ENCODE measurements at places on chromosomes 16 and 17.

GRCh38 chr16:54511222-54511731, 224.7 kb upstream of the IRX3 start:
- peak; percentile 88 for DNase-seq

DNA sequence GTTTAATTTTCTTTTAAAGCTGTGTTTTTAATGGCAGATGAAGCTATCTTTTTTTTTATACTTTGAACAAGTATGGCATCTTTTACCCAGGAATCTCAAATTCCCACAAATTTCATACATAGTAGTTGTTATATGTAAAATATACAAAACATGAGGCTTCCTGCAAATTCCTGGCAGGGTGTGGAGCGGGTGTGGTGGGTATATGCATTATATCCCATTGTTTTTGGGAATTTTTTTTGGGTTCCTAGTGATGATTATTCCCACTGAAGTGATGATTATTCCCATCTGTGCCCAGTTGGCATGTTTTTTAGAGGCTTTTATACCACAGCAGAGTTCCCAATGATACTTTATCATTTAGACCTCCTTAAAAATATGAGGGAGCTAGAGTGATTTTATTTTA, 320.4 kb downstream of the ZFHX3 start:
- no peak for DNase-seq

DNA sequence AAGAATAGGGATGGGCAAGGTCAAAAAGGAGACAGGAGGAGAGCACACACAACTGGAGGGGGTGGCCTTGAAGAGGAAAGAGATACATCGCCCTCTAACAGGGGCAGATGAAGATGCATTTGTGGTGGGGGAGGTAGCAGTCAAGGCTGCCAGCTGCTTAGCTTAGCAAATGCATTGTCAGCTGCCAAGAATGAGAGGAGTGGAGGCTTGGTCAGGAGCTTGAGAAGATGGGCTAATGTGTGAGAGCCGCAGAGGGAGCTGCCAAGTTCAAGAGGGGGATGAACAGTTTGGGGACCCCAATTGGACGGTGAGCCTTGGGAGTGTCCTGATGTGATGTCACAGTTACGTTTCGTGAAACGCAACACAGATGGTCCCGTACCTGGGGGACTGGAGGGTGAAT, 28.9 kb upstream of the GNA13 start:
- DNase-seq = no peak

DNA sequence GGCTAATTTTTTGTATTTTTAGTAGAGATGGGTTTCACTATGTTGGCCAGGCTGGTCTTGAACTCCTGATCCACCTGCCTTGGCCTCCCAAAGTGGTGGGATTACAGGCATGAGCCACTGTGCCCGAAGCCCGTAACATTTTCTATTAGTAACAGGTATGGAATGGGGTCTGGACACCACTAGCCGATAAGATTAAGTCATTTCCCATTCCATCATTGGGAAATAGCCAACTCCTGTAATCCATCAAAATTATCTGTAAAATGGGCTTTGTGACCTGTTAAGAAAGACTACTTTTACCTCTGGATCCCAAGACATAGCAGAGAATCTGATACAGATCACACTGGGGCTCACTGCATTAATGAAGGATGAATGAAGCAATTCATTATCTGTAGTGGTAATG, 3.9 kb upstream of the LUC7L3 start:
- no peak for DNase-seq

DNA sequence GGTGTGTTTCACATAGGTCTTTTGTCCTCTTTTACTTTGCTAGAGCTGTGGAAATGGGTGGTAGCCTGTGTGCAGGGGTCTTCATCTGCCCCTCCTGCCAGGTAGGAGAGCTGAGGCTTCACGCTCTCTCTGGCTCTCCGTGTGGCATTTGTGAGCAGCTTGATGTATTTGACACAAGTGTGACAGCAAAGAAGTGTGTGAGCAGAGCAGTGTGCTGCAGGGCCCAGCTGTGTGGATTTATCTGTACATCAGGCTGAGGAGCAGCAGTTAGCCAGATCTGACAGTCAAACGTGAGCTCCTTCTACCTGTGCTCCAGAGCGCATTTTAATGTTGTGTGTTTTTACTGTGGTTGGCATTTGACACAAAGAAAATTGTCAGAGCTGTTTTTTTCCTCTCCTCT, 101.8 kb downstream of the FTO start:
- DNase-seq = no peak

- peak; percentile 69 for DNase-seq
Observed at GRCh38 chr17:28643983-28644786, 773 bp downstream of the BLTP2 start.

- DNase-seq = peak; percentile 96
Observed at GRCh38 chr16:65121870-65122723, at the start of gene CDH11. TSS of gene CDH11 (minus strand) at chr16:65122063. CDS start at chr16:65004869, 117,194 bp downstream.

DNA sequence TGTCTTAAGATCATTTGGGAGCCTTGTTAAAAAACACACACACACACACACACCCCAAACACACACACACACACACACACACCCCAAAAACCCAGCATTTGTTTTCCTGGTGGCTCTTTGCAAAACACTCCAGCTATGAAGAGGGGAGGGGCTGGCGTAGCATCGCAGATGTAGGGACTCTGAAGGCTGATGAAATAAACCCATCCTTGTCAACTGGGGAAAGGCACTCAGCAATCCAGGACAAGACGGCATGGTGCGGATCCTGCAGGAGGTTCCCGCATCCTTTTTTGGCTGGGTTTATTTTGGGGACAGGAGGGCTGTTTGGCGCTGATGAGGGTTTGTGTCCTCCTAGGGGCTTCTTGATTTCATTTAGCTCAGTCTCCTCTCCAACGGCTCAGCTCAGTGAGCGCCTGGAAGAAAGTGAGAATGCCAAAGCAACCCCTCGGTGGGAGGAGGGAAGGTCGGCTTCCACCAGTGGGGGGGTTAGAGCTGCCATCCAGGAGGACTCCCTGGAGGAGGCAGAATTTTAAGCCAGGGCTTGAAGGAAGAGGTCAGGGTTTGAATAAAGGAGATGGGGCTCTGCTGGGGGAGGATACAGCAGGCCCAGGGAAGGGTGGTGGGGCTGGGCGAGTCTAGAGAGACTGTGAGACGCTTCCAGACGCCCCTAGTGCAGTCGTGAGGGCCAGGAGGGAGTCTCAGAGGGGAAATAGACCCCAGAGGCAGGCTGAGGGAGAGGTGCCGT, 12.4 kb upstream of the GSE1 start:
- DNase-seq = no peak

GRCh38 chr17:73446617-73447016, 134.8 kb upstream of the CDC42EP4 start:
- DNase-seq = no peak

DNA sequence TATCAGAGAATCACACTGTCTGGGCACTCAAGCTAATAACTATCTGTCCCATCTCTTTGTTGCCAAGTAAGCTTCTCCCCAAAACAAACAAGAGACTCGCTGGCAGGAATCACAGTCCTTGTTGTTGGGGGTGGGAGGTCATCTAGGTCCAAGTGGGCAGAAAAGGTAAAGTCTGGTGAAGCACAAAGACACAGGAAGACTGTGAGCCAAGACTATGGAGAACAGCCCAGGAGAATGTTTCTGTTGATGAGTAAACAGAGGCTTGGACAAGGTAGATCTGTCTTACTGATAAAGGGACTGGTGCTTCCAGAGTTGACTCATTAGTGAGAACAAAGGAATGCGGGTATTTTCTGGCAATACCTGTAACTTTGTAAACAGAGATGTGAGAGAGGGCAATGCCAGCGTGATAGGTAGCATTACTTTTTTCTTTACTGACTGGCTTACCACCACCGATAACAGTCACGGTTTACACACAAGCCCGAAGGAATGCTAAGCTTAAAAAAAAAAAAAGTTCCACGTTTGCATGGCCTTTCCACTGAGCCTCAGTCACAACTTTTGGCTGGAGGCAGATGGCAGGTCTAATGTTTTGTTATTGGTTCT, 11.5 kb upstream of the MMD start:
- DNase-seq = peak; percentile 56

GRCh38 chr16:89184933-89185794, 13.6 kb downstream of the CDH15 start:
- DNase-seq = no peak

DNA sequence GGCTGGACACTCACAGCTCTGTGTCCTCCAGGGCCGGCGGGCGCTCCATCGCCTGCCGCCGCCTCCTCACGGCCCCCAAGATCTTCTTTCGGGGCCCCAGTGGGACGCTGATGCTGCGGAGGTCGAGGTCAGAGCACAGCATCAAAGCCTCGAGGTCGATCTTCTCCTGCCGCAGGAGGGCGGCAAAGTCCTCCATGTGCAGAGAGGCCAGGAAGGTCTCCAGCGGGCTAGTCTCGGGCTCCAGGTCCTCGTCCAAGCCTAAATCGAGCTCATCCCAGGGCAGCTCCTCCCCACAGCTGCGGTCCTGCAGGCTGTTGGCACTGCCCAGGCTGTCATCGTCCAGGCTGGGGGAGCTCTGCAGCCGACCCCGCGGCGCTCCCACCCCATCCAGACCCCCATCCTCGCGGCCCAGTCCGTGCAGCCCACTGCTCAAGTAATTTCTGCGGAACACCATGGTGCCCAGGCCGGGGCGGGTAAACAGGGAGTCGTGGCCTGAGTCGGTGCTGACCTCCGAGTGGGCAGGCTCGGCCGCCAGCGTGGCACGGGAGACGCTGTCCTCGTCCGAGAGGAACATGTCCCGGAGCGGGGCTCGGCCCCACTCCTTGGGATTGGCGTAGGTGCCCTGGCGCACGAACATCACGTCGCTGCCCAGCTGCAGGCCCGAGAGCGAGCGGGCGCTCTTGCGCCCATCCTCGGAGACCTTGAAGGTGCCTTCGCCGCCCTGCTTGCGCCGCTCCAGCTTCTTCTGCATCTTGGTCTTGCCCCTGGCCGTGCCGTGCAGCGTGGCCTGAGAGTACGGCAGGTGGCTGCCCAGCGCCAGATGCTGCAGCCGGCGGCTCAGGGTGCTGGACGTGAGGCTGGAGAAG, 3.4 kb downstream of the USH1G start:
- peak; percentile 20 for DNase-seq

GRCh38 chr16:89097392-89097772, 3.7 kb downstream of the ACSF3 start:
- DNase-seq = no peak

GRCh38 chr17:17141860-17142552, 64.1 kb downstream of the PLD6 start:
- peak; percentile 71 for DNase-seq

DNA sequence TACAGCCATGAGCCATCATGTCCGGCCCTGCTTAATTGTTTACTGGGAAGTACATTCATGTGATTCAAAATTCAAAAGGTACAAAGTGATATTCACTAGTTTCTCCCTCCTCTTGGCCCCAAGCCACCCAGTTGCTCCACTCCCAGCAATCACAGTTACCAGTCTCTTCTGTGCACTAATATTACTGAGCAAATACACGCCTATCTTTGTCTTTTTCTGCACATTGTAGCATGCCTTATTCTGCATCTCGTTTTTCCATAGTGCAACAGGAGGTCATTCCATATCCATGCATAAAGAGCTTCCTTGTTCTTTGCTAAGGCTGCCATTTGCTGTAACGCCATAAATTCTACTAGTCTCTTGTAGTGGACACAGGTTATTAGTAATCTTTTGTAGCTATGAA, 2.2 kb upstream of the ALOX15 start:
- DNase-seq = no peak

- DNase-seq = peak; percentile 54
Observed at GRCh38 chr16:19831678-19832077, 53.0 kb downstream of the GPRC5B start.

GRCh38 chr16:11619327-11619851, 32.7 kb upstream of the LITAF start:
- DNase-seq = no peak

DNA sequence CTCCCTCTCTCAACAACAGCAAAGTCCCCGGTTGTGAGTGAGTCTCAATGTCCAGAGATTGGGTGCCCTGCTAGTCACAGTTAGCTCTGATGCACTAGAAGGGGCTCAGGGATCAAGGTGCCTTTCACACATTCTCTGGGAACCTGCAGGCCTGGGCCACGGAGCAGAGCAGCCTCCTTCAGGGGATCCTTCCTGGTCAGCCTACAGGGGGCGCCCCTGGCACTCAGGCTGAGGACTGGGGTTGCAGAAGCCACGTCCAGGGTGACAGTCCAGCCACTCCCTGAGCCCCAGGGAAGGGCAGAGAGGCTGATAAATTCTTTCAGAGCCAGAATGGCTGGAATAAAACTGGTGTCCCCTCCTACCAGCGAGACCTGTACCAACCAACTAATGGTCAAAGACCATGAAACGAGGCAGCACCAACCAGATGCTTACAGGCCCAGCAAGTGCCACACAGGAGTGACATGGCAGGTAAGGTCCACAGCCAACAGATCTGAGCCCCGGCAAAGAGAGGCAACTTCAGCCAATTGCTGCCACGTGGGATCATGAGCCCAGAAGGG, 43.5 kb downstream of the ST3GAL2 start:
- DNase-seq = peak; percentile 60

GRCh38 chr17:15000661-15001060, 264.5 kb downstream of the PMP22 start:
- no peak for DNase-seq

DNA sequence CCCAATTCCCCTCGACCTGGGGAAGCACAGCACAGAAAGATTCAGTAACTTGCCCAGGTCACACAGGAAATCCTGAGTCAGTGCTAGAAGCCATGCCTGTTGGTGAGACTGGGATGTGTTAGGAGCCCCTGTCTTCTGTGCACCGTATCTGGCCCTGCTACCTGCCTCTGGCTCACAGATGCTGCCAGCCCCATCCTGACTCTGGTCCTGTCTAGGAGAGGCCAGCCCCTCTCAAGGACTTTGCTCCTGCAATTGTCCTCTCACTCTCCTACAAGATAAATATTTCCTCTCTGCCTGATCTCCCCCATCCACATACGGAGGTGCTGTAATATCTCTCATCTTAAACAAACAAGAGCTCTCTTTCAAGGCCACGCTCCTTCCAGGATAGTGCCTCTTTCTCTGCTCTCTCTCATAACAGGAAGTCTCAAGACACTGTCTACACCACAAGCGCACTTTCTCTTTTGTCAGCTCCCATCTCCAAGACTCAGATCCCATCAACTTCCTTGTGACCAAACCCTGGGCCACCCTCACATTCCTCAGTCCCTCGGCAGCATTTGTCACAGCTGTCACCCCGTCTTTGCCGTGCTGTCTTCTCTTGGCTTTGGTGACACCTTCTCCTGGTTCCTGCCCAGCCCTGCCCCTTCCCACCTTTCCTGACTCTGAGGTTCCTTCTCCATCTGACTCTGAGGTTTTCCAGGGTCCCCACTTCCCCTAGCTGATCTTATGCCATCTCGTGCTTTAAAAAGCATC, 1.9 kb downstream of the SLC13A2 start:
- no peak for DNase-seq
